Activated CD4-positive, alpha-beta memory T cell treated with anti-CD3 and anti-CD28 coated beads for 36 hours (primary cell): ENCODE measurements at places on chromosomes 1 and 21.

- no peak for DNase-seq
These were observed 8.4 kb downstream of the HMGB4 start for GRCh38 chr1:33872275-33872674.

- DNase-seq: no peak
These were observed 338.6 kb downstream of the PAPPA2 start for GRCh38 chr1:176801514-176802020.

- no peak for DNase-seq
These were observed 8.3 kb upstream of the C8B start for GRCh38 chr1:56973923-56974742.

DNA sequence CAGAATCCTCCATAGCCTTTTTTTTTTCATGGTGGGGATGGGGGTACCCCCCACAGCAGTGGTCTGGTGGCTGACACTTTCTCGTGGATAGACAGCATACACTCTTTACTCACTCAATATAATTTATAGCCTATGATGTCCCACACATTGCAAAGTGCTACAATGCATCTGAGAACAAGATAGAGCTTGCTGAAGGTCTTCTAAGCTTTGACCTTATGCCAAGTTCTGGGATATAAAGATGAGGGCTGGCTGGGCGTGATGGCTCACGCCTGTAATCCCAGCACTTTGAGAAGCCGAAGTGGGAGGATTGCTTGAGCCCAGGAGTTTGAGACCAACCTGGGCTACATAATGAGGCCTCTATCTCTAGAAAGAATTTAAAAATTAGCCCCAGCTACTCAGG is 78.0 kb downstream of the MPZL1 start:
- DNase-seq: no peak

- DNase-seq: no peak
These were observed 680.6 kb downstream of the TTLL7 start for GRCh38 chr1:83318366-83318765.

- DNase-seq: peak; percentile 40
These were observed 3.4 kb downstream of the SELL start for GRCh38 chr1:169707912-169708604.

DNA sequence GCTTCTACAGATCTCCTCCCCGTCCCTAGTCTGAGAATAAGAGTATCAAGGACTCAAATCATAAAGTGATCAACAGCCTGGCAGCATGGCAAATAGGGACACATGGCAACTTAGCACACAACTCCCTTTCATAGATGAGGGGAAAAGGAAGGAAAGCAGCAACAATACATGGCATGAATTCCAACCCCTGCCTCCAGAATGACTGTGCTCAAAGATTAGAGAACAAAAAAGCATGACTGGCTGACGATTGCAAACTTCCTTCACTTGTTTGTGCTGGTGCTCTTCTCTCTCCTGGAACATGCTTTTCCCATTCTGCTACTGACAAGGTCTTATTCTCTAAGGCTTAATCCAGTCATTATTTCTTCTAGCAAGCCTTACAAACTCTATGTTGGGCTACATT is 11.5 kb downstream of the KTI12 start:
- no peak for DNase-seq

- DNase-seq: no peak
These were observed 38.7 kb downstream of the JUN start for GRCh38 chr1:58745117-58745516.

GRCh38 chr1:57384901-57385300 is 39.0 kb downstream of the DAB1 start:
- no peak for DNase-seq

DNA sequence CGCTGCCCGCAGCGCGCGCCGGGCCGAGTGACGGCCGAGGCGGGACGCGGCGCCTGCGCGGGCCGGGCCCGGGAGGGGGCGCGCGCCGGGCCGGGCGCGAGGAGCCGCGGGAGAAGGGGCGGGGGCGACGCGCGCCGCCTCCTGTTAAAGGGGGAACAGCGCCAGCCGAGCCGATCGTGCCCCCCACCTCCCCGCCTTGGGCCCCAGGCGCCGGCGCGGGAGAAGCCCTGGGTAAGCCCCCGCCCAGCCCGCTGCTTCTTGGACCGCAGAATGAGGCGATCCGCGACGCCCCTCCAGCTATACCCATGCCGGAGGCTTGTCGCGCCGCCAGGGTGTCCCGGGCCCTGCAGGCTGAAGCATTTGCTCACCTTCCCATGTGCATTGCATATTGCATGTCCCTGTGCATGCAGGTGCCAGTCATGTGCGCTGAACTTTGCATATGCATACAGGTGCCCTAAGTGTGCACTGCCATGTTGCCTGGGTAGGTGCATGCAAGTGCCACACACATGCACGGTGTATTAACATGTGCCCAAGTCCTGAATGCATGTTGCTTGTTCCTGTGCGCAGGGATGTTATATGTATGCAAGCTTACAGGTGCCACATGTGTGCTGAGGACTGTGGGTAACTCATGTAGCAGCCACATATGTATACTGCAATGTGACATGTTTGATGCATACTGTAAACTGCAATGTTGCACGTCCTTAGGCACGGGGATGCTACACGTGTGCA is at the start of gene ADGRB2:
ADGRB2 (minus strand) TSS at position 29 of the 729 bp plus-strand sequence. CDS start 7,119 bp downstream, outside the sequence.
- peak; percentile 26 for DNase-seq

DNA sequence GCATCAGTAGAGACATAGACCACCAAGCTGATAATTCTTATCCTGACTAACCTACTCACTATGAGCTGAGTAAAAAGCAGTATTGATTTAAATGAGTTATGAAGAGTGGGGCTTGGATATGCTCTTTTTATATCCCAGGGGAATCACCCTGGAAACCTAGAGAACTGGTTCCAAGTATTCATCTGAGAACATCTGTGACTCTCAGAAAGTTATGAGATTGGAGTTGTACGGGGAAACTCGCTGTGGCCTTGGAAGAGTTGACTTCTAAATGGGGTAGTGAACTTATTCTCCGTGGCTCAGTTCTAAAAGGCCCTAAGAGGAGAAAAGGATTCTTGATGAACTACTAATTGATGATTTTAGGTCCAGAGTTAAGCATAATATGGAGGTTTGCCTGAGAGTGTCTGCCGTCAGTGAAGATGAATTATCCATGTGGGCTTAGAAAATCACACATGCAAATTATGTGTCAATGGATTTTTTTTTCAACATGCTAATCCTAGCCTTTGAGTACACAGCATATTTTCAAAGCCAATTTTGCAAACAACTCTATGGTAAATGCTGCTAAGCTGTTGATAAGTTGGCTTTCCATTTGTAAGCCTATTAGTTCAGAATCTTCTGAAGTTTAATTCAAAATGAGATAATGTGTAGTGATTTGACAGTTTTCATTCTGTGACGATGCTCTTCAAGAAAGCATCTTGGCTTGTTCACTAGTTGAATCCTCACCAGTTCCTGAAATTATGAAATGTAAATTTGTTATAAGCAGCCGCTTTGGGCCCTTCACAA is 122.7 kb downstream of the FGGY start:
- no peak for DNase-seq

DNA sequence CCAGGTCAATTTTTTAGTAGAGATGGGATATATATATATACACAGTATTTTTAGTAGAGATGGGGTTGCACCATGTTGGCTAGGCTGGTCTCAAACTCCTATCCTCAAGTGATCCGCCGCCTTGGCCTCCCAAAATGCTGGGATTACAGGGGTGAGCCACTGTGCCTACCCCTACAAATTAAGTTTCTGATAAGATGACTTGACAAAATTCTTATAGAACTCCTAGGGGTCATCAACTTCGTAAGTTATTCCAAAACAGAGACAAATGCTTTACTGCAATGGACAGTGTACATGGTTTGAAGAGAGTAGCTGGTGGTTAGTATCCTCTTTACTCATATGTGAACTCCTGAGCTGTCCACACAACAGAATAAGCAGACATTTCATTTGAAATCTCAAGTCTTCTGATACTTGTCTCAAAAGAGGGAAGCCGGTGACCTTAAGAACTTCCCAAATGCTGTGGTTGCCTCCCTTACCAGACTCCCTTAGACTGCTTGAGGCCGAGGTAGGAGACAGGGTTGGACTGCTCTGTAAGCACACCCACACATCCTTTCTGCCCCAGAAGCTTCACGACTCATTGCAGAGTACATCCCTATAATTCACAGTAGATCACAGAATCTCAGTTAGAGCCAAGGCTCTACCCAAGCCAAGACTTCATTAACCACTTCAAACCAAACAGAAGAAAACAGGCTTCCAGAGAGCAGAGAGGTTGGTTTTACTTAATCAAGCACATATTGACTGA is 244.1 kb upstream of the IRF2BP2 start:
- DNase-seq: no peak

DNA sequence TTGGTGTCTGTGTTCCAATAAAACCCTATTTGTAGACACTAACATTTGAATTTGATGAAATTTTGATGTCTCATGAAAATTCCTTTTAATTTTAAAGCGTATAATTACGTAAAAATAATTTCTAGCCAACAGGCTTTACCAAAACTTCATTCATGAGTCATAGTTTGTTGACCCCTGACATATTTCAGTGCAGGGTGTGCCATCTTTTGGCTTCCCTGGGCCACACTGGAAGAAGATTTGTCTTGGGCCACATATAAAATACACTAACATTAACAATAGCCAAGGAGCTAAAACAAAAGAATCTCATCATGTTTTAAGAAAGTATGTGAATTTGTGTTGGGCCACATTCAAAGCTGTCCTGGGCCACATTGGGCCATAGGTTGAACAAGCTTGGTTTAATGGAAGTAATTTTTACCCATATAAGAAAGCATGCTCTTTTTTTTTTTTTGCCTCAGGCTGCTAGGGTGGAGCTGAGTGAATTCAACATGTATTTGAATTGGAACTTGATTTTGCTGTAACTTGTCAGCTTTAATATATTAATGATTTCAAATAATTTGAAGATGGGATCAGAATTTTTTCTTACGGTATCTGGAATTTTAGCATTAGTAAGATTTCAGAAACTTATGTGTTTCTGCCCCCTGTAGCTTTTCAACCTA is 267.7 kb upstream of the RGS18 start:
- DNase-seq: no peak

GRCh38 chr21:34274001-34274400 is 89.8 kb upstream of the KCNE2 start:
- DNase-seq: no peak

- DNase-seq: peak; percentile 62
These were observed 8.7 kb upstream of the MDM4 start for GRCh38 chr1:204507317-204508105.

DNA sequence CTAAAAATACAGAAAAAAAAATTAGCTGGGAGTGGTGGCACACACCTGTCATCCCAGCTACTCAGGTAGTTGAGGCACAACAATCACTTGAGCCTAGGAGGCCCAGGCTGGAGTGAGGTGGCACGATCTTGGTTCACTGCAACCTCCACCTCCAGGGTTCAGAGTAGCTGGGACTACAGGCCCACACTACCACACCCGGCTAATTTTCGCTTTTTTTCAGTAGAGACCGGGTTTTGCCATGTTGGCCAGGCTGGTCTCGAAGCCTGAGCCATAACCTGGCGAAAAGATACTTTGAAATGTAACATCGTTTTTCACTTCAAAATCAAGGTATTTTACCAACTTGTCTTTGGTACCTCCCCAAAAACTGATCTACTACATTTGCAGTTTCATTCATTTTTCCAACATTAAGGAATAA is 6.1 kb downstream of the GAS5 start:
- no peak for DNase-seq
